Naive thymus-derived CD4-positive, alpha-beta T cell (primary cell): ENCODE measurements at places on chromosomes 11 and 22. TPM values are rescaled to one million over a fixed set of nuclear protein-coding genes. Genes with fewer than 3 reads are reported as not detected.
A peak's percentile ranks its signal among the peaks of the same experiment; 100 is the strongest.

DNA sequence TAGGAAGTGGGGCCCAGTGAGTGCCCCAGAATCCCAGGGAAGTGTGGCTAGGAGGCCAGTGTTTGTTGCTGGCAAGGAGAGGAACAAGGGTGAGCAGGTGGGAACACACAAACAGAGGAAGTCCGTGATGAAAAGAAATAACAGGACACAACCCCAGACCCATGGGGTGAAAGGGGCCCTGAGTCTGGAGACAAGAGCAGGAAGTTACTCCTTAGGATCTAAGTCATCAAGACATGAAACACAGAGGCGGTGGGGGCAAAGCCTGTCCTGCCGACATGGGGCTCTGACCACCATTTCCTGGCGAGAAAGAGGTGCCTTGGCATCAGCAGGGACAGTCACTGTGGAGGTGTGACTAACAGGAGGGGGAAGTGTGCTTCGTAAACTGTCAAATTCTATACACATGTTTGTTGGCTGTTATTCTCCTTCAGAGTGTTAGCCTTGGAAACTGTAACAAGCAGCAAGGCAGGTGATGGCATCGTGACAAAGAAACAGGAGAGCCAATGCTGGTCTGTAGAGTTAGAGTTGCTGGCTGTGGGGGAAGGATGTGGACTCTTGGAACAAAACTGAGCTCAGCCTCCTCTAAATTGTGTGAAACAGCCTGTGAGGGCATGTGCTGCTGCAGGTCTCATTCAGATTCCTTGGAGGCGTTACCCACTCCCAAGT lies 21.7 kb downstream of the CHST1 start:
- no peak for DNase-seq
- H3K27ac ChIP-seq: no peak overlapping the region
- H3K36me3 ChIP-seq: no peaks in the 10 kb centered on the region
- H3K4me1 ChIP-seq: no peaks in the 10 kb centered on the region
- H3K27me3 ChIP-seq: no peaks in the 10 kb centered on the region
- H3K4me3 ChIP-seq: no peak overlapping the region

Gene MFNG
- 203 TPM for total RNA-seq

Gene POU2AF2
- total RNA-seq: not detected

DNA sequence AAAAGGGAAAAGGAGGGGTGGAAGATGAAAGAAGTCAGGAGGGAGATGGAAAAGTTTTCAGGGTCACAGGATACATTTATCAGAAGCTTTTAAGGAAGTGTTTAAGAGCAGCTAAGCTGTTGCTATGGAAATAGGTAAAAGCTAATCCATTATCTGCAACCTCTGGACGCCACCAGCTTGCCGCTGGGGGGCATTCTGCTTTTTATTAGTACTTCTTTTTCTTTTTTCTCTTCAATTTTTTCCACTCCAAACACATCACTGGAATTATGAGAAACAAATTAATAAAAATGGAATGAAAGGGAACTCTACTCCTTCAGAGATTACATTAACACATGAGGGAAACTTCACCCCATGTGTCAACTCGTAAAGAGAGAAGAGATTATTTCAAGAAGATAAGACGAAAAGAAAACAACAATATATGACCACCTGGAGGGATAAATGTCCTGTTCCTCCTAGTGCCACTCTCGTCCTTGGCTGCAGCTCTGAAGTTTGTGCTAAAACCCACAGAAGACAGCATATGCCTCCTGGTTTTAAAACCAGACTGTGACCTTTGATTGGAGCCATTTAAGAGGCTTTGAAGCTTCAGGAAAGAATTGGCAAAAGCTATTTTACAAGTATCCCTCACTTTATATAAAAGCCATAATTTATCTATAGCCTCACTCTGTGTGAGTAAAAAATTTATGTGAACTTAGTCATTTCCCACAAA lies 972.8 kb downstream of the OPCML start:
- no peaks in the 10 kb centered on the region for H3K27me3 ChIP-seq
- no peak for DNase-seq
- no peaks in the 10 kb centered on the region for H3K36me3 ChIP-seq
- no peaks in the 10 kb centered on the region for H3K4me1 ChIP-seq
- no peak overlapping the region for H3K27ac ChIP-seq

Gene TSKU
- 1.5 and 1.8 TPM in 2 replicates for total RNA-seq

DNA sequence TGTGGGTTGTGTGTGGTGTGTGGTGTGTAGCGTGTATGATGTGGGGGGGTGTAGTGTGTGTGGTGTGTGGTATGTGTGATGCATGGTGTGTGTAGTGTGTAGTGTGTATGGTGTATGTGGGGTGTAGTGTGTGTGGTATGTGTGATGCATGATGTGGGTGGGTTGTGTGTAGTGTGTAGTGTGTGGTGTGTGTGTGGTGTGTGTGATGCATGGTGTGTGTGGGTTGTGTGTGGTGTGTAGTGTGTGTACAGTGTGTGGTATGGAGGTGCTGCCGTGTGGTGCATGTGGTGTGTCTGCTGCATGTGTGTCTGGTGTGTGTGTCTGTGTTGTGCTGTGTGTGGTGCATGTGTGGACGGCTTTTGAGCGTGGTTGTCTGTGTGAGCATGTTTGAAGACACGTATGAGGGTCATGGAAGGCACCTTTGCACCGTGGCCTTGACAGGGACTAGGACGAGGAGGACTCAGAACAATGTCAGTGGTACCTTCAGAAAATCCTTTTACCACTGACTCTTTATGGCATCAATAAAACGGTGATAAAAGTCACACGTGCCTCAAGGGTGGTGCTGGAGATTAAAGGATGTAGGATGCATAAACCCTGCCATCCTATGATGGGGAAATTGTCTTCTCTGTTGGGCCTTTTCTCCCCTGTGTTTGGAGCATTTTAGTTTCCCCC lies 328.7 kb upstream of the B3GAT1 start:
- H3K4me1 ChIP-seq: no peaks in the 10 kb centered on the region
- H3K4me3 ChIP-seq: no peak overlapping the region
- H3K27ac ChIP-seq: no peak overlapping the region
- no peaks in the 10 kb centered on the region for H3K27me3 ChIP-seq
- DNase-seq: no peak

GRCh38 chr22:23775779-23776375 lies 3.2 kb downstream of the MMP11 start:
- no peak overlapping the region for H3K4me3 ChIP-seq
- no peaks in the 10 kb centered on the region for H3K36me3 ChIP-seq
- no peak for DNase-seq
- peaks cover 7% of the 10 kb centered on the region for H3K4me1 ChIP-seq
- no peak overlapping the region for H3K27ac ChIP-seq
- no peaks in the 10 kb centered on the region for H3K27me3 ChIP-seq

DNA sequence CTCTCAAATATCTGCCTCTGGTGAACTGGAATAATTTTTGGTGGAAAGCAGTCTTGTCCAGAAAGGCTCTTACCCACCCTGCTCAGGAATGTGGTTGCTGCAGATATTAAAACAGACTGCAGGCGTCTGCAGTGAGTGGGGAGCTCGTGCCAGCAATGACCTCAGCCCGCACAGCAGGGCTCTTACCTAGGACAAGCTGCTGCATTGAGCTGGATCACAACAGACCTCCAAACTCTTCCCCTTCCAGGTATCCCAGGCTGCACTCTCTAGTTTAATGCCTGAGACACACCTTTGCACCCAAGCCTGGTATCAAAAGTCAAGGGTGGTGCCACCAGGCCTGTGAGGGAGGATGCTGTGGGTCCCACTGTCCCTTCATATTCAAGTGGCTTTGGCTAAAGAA lies 69.7 kb upstream of the CDON start:
- no peak for DNase-seq
- H3K4me3 ChIP-seq: no peak overlapping the region
- no peaks in the 10 kb centered on the region for H3K4me1 ChIP-seq
- no peak overlapping the region for H3K27ac ChIP-seq

DNA sequence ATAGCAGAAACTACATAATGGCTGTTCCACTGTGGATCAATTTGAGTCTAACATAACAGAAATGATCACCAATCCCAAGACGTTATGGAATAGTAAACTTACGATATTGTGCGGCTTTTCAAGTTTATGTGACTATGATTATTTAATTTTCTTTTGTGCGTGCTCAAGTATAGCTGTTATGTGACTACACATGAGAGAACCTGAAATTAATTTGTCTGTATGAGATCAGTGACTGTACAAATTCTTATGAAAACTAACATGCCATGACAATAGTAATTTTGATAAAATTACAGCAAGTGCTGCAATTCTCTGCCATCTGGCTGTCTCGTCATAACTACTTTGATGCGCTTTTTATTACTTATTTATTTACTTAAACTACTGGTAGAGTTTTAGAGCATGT lies 343.2 kb downstream of the DCDC1 start:
- no peaks in the 10 kb centered on the region for H3K36me3 ChIP-seq
- H3K27me3 ChIP-seq: no peaks in the 10 kb centered on the region
- no peak overlapping the region for H3K27ac ChIP-seq
- H3K4me3 ChIP-seq: no peak overlapping the region
- no peaks in the 10 kb centered on the region for H3K4me1 ChIP-seq

Gene FERMT3
- 209 TPM for total RNA-seq

- DNase-seq: no peak
- H3K36me3 ChIP-seq: no peaks in the 10 kb centered on the region
- H3K4me3 ChIP-seq: no peak overlapping the region
- no peaks in the 10 kb centered on the region for H3K27me3 ChIP-seq
- H3K4me1 ChIP-seq: no peaks in the 10 kb centered on the region
- H3K27ac ChIP-seq: no peak overlapping the region
Observed at GRCh38 chr11:125078516-125079140, 15.5 kb downstream of the SLC37A2 start.

Gene NDUFS3
- 68.6 TPM for total RNA-seq

DNA sequence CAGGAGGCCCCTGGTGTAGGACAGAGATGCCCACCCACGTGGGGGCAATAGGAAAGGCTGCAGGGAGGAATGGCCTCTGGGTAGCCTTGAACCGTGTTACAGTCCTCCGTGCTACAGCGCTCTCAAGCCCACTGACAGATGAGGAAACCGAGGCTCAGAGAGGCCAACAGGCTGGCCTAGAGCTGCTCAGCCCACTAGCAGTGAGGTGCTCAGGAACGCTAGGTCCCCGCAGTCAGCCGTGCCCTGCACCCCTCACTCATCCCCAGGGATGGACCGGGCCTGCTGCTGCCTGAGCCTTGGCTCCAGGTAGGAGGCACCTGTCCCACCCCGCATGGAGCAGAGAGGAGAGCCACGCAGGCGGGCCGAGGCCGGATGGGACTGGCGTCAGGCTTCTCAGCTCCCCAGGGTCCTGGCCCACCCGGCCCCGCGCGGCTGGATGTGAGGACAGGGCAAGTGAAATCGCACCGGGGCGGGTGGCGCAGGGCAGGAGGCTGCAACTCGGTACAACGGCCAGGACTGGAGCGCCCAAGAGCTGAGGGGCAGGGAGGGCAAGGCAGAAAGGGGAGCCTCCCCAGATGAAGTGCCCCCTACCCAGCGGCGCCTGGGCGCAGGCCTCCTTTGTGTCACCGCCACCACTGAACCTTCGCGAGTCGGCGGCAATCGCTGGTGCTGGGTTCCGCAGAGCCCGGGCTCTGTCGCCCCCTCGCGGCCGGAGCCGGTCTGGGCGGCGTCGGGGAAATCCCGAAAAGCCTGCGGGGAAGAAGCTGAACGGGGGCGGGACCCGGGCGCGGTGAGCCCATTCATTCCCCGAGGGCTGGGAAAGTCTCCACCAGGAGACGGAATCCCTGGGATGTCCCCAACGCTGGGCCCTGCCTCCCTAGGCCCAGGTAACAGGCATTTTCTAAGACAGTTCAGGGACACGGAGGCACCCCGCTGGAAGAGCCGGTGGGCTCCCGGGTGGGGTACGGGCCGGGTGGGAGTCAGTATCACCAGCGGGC lies 8.4 kb upstream of the SLC2A11 start:
- no peak overlapping the region for H3K4me3 ChIP-seq
- DNase-seq: peak; percentile 77
- no peaks in the 10 kb centered on the region for H3K4me1 ChIP-seq
- H3K27me3 ChIP-seq: no peaks in the 10 kb centered on the region

DNA sequence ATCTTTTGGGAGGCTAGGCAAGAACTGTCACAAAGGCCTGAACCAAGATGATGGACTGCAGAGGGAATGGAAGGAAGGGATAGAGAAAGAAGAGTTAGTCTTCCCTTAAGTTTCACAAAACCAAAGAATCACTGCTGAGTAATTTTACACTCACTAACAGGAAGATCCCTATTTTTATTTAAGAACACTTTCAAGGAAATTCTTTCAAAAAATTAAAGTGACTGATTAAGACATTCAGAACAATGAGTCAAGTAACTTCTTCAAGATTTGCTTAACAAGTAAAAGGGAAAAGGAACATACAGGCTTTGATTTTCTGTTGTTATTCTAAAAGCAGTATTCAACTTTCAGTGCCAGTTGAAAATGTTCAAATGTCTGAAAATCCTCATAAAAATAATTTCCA lies 3.1 kb downstream of the PITPNB start:
- H3K27me3 ChIP-seq: no peaks in the 10 kb centered on the region
- peaks cover 29% of the 10 kb centered on the region for H3K4me1 ChIP-seq
- H3K4me3 ChIP-seq: no peak overlapping the region
- no peak overlapping the region for H3K27ac ChIP-seq
- H3K36me3 ChIP-seq: no peaks in the 10 kb centered on the region

DNA sequence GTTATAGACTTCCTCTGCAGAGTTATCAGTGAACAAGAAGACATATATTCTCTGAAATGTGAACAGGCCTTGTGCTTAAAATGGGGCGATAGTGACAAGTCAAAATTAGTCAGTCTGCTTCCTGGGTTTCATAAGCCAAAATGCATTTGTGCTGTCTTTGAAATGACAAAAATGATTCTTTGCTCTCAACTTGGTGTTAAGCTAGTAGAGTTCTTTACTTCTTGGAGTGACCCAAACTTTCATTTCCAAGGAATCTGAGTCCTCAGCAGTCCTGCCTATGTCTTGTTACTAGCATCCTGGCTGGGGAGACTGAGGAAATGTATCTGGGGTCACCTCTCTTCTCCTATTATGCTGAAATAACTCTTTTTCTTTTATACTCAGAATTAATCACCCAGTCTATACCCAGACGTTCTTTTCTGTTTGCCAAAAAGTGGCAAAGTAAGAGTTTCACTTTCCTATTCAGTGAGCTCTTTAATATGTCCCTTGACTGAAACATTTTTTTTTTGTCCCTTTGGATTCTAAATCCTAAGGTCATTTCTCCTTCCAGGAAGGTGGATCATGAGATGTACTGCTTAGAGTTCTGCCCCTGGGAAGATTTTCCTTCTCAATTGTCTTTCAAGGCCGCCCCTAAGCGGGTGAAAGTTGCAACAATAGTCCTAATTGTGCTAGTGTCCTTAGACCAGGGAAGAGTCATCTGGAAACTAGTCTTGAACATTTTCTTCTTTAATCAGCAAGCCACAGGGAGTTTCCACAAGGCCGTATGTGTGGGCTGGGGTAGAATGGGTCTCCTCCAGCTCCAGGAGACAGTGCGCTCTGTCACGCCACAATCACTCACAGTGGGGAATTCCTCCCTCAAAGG lies 53.0 kb upstream of the RDX start:
- H3K4me3 ChIP-seq: no peak overlapping the region
- no peaks in the 10 kb centered on the region for H3K4me1 ChIP-seq
- H3K27me3 ChIP-seq: no peaks in the 10 kb centered on the region
- H3K27ac ChIP-seq: no peak overlapping the region
- DNase-seq: no peak

DNA sequence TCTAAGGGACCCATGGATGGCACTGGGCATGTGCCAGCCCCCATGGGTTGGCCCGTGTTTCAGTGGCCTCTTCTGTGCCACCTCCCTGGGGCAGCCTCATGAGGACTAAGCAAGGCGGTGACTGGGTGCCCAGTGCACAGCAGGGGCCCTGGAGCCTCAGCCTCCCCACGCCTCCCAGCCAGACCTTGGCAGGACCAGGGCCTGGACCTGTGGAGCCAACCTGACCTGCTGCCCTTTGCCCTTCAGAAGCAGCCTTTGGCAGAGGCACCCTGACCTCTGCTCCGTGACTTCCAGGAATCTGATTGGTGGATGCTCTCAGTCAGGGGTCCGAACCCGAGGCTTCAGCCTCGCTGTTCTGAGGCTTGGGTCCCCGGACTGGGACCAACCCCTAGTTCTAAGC lies 24.8 kb upstream of the TAB1 start:
- H3K4me3 ChIP-seq: no peak overlapping the region
- H3K4me1 ChIP-seq: no peaks in the 10 kb centered on the region
- H3K27me3 ChIP-seq: no peaks in the 10 kb centered on the region
- no peak for DNase-seq
